ENCODE measurements at places on chromosomes 6 and 20.

GRCh38 chr6:112235956-112236355, 18.4 kb downstream of the LAMA4 start:
- no peak for DNase-seq

- no peak for DNase-seq
Measured at GRCh38 chr6:35831257-35832007, 26.3 kb downstream of the LHFPL5 start.

DNA sequence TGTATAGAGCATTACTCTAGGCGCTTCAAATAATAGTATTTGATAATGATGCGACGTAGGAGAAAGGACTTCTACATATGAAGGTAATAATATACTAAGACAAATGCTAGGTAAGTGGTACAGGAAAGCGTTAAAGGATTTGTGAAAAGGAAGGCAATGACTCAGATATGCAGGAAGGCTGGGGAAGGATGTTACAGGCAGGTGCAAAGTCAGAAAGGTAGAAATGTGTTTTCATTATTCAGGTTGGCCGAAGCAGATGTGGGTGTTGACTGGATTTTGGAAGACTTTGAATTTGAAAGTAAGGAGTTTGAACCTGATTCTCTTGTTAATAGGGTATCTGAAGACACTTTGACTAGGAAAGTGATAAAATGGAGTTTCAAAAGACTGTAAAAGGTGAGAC, 51.0 kb downstream of the STK4 start:
- no peak for DNase-seq

- no peak for DNase-seq
Measured at GRCh38 chr20:44422083-44422482, 53.6 kb upstream of the TTPAL start.
